ENCODE measurements at places on chromosomes 7 and 10.

DNA sequence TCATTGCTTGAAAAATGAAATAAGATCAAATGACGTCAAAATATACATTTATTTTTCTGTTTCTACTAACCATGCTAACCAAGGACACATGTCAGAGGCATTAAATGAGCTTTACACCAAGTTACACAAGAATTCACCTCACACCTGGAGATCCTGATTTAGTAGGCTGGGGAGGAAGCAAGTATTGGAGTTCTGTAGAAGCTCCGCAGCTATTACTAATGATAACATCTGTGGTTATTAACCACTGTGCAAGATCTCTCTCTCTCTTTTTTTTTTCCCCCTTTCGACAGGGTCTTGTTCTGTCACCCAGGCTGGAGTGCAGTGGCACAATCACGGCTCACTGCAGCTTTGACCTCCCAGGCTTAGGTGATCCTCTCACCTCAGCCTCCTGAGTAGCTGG, 104.0 kb downstream of the ZNF22 start:
- DNase-seq = no peak

- no peak for DNase-seq
These were observed 76.4 kb downstream of the DOCK4 start for GRCh38 chr7:112129655-112130323.

DNA sequence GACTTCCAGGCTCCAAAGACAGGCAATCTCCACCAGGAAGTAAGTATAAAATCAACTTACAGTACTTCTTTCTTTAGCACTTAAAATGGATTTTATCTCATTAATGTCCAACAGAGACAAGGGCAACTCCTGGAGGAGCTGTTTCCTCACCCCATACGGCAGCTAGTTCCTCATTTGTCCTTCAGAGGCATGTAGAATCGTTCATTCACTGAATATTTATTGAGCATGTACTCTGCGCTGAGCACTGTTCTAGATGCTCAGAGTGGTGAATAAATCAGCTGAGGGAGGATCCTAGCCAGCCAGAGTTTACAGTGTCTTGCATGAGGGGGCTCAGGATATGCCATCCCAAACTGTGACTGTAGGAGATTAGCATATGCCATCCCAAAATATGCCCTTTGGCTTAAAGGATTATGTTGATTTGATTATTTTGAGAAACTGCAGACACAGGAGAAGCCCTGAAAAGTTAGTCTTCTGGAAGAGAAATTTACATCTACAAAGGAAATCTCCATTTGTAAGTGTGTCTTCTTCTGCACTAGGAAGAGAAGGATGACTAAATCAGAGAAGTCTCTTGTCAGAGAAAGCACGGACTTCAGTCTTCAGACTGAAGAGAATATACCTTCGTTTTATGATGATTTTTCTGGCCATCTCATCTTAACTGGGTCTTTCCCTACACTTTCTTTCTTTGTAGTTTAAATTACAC, 66.9 kb downstream of the BAMBI start:
- DNase-seq = no peak

DNA sequence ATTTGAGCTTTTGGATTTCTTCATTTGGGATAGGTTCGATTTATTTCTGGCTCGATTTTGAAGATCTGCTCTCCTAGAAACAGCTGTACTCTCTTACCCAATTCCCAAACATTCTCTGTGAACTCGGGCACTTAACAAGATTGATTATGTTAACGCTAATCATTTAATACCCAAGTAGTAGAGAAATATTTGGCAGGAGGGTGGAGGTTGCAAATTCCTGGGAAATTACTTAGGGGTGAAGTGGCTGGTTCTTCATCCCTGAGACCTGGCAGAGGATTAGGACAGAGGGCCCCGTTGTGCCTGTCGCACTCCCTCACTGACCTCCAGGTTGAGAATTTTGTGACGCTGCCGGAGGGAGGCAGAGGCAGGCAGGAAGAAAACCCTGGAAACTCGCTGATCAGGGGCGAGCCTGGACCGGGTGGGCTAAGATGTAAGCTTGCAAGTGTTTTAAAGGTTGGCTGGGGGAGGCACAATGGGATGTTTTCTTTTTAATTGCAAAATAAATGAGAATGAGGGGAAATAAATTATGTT, 182.6 kb downstream of the TCF7L2 start:
- no peak for DNase-seq

GRCh38 chr10:49307921-49308320, 9.0 kb downstream of the C10orf71 start:
- no peak for DNase-seq

DNA sequence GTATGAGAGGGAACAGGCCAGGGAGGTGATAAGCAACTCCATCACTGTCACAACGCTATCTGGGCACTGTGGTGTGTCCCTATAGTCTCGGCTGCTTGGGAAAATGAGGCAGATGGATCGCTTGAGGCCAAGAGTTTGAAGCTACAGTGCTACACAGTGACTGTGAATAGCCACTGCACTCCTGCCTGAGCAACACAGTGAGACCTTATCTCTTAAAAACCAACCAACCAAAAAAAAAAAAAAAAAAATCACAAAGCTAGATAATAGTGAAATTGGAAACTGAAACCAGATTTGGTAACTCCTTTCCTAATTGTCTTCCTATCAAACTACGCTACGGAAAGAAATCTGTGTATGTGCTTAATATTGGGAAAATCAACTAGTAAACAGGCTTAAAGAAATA, 14.1 kb downstream of the MICU1 start:
- DNase-seq = no peak

DNA sequence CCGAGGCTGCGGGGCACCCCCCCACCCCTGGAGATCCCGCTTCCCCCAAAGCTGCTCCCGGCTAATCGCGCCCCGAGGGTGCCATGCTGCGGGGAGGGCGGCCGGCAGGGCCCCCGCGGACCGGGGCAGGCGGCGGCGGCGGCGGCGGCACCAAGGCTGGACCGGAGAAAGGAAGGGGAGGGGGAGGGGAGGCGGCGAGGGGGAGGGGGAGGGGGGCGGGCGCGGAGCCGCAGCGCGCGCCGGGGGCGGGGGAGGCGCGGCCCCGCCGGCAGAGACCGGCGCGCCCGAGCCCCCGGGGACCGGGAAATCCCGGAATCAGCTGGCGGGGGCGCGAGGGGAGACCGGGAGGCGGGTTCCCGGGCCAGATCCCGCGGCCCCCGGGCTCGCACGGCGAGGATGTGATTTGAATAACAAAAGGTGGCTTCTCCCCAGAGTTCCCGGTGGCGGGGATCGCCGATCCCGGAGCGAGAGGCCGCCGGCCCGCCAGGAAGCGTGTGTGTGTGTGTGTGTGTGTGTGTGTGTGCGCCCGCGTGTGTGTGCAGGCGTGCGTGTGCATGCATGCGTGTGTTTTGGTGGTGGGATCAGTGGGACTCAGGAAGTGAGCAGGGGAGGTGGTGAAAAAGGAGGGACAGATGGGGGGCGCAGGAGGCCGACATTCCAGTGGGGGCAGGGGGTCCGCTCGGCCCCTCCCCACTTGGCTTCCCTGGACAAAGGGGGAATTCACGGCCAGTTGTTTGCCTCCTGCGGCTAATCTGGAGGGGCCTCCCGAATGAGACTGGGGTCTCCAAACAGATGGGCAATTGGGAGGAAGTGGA, 99.5 kb downstream of the HIP1 start:
- peak; percentile 78 for DNase-seq

DNA sequence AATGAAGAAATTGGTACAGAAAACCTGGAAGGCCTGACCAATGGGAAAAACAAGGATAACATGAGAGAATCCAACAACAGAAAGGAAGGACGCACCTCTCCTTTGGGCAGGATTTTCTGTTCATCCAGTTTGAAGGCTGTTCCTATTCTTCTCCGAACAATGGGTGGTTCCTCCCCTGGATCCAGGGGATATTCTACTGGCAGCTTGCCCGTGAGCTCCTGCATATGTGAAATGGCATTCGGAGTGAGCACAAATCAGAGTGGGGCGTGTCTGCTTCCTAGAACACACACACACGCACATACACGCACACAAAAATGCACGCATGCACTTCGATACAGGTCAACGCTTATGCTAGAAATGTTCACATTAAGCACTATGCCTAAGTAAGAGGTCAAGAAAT, 83.5 kb downstream of the PRPF18 start:
- DNase-seq = no peak

- no peak for DNase-seq
These were observed 23.2 kb upstream of the GDF10 start for GRCh38 chr10:47276576-47277351.

DNA sequence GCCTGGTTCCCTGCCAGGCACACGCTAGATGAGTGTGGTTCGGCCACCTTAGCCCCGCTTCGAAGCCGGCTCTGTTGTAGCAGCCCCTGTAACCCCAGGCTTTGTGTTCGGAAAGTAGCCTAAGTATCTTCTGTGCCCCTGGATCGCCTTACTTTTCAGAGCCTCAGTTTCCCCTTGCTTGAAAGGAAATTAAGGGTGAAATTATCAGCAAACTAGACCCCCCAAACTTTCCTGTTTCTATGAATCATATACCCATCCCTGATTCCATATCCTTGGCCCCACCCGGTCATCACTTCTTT, 312 bp downstream of the PDCD11 start:
- DNase-seq = no peak

All from head of caudate nucleus (tissue), 42 donors.